Activated CD4-positive, alpha-beta T cell treated with anti-CD3 and anti-CD28 coated beads, Interleukin-2, amount 50 U/mL, for 48 hours (primary cell): ENCODE measurements at places on chromosomes 6 and 20.

- no peak for DNase-seq
These were observed 243.3 kb downstream of the ADGRG6 start for GRCh38 chr6:142545147-142545546.

DNA sequence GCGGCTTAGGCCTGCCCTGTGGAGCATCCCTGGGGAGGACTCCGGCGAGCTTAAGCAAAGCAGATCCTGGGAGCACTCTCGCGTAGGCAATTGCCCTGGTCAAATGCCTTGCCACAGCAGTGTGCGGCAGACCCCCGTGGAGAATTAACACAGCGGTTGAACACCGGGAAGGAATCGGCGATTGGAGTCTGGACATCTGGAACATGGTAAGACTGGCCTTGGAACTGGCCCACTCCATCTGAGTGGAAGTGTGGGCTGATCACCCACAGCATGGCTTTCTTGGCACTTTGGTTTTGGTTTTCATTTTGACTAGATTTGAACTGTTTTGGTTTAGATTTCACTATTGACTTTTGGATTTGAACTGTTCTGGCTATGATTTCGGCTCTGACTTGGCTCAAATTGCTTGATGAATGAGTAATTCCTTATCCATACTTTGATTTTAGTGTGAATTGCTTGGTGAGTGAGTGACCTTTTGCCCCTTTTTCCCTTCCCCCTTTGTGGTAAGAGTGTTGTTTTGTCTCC, 300.7 kb downstream of the RNGTT start:
- no peak for DNase-seq

DNA sequence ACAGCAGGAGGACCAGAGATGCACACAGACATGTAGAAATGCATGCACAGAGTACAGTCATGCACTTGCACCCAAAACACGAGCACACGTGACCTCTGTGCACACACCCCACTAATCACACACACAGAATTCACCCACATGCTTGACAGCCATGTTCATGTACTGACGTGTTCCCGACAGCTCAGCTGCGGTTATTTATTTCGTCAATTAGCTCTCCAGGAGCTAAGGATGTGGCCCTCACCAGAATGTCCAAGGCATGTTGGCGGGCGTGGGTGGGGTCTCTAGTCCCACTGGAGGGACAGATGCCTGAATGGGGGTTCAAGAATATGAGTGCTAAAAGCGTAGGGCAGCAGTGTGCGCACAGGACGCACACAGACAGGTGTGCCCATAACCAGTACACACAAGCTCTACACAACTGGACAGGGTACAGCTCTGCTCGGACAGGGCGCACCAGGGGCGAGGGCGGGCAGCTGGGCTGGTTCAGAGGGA, 571 bp upstream of the PRPF6 start:
- DNase-seq, result no peak

DNA sequence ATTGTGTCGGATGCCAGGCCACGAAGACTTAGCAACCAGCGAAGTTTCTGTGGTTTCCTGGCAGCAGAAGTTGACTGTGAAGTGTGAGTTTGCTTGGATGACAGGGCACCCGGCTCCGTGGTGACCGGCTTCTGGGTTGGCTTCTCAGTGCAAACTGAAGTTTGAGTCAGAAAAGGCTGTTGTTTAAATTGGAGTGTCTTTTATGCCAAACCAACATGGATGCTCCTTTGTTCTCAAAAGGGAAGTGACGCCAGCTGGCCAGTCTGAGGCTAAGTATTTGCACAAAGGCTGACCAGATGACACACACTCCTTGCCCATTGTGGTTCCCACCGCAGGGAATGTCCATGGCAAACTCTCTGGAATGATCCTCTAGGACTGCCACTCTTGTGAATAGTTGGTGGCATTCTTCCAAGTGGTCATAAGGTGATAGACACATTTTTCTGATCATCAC, 164.8 kb upstream of the QKI start:
- no peak for DNase-seq

DNA sequence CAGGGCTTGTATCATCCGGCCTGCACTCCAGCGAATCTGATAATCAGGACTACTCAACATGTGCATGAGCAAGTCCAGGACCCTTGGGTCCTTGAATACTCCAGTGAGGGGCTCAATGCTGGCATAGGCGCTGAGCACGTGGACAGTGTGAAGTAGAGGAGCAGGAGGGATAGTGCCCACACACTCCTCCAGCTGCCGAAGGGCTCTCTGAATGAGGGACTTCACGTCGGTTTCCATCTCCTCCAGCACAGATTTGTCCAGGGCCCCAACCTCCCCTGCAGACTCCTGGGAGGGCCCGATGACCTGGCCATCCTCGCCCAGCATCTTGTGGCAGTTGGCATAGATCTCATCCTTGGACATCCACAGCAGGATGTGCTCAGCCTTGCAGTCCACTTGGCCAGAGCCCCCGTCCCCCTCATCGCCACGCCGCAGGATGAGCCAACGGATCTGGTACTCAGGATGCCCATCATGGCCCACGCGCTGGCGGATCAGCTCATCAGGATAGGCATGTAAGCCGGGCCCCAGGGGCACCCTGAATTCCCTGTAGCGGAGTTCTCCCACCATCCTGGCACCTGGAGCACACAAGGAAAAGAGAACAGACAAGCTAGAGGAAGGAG, 1.3 kb downstream of the CUL7 start:
- no peak for DNase-seq

- peak; percentile 71 for DNase-seq
These were observed 127.2 kb upstream of the TAB2 start for GRCh38 chr6:149190224-149190831.

DNA sequence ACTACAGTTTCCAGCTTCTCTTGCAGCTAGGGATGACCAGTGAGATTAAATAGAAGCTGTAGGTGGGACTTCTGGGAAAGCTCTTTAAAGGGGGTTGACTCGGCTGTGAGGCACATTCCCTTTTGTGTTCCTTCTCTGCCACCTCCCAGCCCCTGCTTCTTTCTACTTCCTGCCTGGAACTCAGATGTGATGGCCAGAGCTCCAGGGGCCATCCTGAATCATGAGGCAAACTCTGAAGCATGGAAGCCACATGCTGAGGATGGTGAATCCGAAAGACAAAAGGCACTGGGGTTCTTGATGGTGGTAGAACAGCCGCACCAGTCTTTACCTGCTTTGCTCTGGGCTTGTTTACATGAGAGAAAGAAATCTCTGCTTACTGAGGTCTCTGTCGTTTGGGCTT, 9.1 kb downstream of the CEBPB start:
- DNase-seq, result no peak
